Choroid plexus epithelial cell (primary cell): ENCODE measurements at places on chromosomes 4 and X.

GRCh38 chr4:76736414-76736813 is 161.5 kb downstream of the SOWAHB start:
- DNase-seq, result peak; percentile 52

DNA sequence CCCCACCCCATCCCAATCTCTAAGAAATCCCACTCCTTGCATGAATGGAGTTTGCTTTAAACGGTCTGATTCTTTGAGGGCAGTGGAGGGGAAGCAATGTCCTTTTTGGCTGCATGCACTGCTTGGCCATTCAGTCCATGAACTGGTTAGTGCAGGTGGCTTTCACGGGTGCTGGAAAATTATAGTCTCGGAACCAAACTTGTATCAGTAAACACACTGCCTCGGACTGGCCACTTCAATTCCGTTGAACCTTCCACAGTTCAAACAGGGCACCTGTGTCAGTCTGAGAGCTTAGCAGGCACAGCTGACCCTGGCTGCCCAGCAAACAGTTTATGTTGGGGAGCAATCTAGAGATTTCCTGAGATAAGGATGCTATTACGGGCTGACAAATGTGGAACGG is 255.6 kb downstream of the DHX15 start:
- DNase-seq, result no peak

DNA sequence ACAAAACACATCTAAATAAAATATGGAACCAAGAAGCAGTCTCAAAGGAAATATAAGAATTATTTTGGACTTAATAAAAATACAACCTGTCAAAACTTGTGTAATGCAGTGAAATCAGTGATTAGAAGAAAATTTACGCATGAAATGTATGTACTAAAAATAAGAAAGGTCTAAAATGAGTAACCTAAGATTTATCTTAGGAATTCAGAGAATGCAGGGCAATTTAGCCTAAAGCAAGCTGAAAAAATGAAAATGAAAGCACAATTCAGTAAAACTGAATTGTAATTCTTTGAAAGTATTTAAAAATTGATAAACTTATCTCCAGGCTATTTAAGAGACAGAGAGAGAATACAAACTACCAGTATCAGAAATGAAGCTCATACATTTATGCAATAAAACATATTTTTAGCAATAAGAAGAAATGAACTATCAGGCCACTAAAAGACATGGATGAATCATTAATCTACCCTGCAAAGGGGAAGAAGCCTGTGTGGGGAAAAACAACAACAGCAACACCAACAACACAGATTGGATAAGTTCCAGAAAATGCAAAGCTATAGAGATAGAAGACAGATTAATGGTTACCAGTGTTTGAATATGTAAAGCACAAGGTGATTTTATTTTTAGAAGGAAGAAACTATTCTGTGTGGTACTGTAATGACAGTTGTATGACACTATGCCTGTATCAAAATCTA is 442.0 kb upstream of the ADGRL3 start:
- DNase-seq, result peak; percentile 57

DNA sequence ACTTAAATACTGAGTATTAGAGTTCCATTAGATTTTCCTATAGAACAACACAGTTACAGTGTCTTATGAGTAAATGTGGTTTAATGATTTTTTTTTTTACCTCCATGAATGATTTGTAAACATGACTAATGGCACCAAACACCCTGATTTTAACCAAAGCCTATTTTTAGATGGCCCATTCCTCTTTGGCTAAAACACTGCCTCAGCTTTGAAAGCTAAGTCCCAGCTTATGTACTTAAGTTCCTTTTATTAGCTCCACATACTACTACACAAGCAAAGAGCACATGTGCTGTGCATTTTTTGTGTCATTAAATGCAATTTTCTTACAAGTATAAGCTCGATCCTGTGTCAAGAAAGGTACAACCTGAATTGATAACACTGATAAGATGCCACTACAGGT is 575.6 kb upstream of the PITX2 start:
- DNase-seq, result no peak

DNA sequence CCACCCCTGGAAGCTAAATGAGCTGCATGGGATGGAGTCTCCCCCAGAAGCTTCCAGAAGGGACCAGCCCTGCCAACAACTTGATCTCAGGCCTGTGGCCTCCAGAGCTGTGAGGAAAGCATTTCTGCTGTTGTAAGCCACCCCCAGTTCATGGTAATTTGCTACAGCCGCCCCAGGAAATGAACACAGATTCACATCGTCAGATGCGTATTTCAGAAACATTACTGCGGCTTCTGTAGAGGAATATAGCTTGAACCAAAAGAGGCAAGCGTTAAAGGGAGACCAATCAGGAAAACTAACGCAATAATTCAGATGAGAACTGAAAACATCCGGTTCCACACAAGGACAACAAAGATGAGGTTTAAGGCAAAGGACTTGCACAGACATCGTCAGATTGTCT is 128.4 kb upstream of the TBL1X start:
- no peak for DNase-seq

- DNase-seq, result no peak
These were observed 126.6 kb downstream of the SH3RF1 start for GRCh38 chr4:169144061-169144600.

- DNase-seq, result no peak
These were observed 70.0 kb downstream of the DCHS2 start for GRCh38 chr4:154421618-154422017.

DNA sequence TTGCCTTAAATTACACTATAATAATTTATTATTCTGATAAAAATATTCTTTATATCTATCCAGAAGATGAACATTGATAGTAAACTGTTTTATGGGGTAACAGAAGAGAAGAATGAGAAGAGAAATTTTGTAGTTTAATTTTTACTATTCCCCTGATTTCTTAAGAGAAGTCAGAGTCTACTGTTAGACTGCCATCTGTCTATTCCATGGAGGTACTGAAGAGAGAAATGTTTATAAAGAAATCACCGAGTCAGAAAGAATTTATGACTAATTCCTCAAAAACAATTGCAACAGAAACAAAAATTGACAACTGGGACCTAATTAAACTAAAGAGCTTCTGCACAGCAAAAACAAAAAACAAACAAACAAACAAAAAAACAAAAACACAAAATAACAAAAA is 149.9 kb downstream of the FGF16 start:
- DNase-seq, result peak; percentile 59

DNA sequence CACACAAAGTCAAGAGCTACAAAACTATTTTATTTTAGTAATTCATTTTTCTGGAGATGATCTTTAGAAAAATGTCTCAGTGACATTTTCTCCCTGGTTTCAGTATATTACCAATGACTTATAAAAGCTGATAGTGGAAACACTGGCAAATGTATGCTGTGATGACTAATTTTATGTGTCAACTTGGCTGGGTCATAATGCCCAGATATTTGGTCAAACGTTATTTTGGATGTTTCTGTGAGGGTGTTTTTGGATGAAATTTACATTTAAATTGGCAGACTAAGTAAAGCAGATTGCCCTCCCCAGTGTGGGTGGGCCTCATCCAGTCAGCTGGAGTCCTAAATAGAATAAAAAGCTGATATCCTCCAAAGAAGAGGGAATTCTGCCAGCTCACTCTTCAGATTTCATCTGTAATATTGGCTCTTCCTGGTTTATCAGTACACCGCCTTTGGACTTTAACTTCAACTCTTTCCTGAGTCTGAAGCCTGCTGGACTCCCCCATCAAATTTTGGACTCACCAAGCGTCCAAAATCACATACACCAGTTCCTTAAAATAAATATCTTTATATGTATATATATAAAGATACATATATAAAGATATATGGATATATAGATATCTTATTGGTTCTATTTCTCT is 31.2 kb upstream of the RAB40A start:
- no peak for DNase-seq

- no peak for DNase-seq
These were observed 123.9 kb downstream of the ANTXR2 start for GRCh38 chr4:79949178-79949577.

DNA sequence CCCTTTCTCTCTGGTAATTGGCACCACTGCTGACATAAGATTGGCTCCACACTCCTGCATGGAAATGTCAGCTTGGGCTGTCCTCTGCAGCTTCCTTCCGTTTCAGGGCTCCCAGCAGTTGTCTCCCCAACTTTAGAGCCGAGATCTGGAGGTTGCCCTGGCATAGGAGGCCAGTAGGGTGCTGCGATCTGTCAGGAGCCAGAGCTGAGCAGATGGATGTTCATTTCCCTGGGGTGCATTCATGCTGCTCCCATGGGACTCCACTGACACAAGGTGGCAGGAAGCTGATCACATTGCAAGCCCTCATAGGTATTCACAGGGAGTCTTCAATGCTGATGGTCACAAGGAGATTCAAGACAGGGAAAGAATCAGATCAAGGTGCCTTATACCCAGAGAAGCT is 116.6 kb upstream of the RAI2 start:
- DNase-seq, result no peak

GRCh38 chr4:148441624-148441985 is 609 bp downstream of the NR3C2 start:
- no peak for DNase-seq

GRCh38 chr4:89108091-89108490 is 3.2 kb upstream of the TIGD2 start:
- DNase-seq, result no peak

DNA sequence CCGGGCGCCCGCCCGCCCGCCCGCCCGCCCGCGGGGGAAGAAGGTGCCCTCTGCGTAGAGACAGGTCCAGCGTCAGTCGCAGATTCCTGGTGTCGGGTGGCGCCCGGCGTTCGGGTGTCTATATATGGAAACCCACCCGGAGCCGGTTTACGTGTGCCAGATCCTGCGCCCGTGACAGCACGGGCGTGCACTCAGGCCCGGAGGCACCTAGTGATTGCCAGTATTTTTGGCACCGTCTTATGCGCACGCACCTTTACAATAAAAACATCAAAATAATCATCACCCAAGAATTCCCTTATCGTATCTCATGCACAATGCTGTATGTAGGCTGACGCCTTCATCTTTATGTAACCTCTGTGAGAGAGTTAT is 519 bp downstream of the SLC25A4 start:
- DNase-seq, result peak; percentile 16

DNA sequence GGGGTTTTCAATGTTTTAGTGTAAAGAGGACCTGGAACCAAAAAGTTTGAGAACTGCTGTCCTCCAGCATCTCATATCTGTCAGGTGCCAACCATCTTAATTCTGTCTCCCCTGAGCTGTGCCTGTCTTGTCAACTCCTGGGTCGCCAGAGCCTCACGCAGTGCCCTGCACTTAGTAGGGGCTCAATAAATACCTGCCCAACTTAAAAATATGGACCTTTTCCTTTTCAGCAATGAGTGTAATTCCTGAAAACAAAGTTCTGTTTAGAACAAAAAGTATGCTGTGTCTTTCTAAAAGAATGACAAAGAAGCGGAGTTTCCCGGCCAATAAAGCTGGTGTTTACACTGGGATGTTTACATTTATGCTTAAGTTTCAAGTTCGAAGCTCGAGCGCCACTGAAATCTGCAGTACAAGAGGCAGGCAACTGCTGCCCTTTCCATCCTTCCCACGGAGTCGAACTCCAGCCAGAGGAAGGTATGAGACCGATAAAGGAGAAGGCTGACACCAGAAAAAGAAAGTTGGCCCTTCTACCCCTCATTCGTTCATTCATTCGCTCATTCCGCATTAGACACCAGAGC is 1.1 kb upstream of the HTATSF1 start:
- no peak for DNase-seq

DNA sequence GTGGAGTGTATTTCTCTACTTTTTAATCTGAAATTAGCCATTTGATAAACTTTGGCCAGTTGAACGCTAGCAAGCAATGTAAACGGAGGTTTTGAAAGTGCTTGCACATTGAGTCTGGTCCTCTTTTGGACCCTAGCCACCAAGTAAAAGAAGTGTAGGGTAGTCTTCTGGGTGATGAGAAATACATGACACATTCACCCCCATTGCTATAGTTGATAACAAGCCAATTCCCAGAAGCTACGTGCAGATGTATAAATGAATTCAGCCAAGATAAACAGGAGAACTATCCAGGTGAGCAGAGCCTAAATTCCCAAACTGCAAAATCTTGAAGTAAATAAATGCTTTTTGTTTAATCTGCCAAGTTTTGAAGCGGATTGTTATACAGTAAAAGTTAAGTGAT is 965.4 kb upstream of the GRIA3 start:
- DNase-seq, result no peak

GRCh38 chr4:159229164-159229563 is 126.3 kb downstream of the RAPGEF2 start:
- peak; percentile 95 for DNase-seq

GRCh38 chr4:174669270-174669669 is 147.0 kb upstream of the HPGD start:
- peak; percentile 93 for DNase-seq

GRCh38 chr4:140115140-140115539 is 38.8 kb downstream of the MAML3 start:
- DNase-seq, result no peak

DNA sequence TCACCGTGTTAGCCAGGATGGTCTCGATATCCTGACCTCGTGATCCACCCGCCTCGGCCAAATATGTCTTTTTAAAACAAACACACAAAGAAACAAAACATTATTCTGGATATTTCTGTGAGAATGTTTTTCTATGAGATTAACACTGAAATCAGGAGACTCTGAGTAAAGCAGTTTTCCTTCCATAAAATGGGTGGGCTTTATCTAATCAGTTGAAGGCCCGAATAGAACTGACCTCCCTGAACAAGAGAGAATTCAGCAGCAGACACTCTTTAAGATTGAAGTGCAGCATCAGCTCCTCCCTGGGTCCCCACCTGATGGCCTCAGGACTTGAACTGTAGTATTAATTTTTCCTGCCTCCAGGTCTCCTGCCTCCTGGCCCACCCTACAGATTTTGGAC is 22.4 kb upstream of the SOD3 start:
- no peak for DNase-seq

- no peak for DNase-seq
These were observed 50.4 kb downstream of the FABP2 start for GRCh38 chr4:119271361-119272085.

GRCh38 chr4:6023731-6024130 is 5.5 kb upstream of the C4orf50 start:
- no peak for DNase-seq

GRCh38 chr4:35653451-35653850 is 590.9 kb downstream of the ARAP2 start:
- DNase-seq, result no peak

- DNase-seq, result peak; percentile 36
These were observed 482 bp downstream of the RNF4 start for GRCh38 chr4:2469192-2469984.

DNA sequence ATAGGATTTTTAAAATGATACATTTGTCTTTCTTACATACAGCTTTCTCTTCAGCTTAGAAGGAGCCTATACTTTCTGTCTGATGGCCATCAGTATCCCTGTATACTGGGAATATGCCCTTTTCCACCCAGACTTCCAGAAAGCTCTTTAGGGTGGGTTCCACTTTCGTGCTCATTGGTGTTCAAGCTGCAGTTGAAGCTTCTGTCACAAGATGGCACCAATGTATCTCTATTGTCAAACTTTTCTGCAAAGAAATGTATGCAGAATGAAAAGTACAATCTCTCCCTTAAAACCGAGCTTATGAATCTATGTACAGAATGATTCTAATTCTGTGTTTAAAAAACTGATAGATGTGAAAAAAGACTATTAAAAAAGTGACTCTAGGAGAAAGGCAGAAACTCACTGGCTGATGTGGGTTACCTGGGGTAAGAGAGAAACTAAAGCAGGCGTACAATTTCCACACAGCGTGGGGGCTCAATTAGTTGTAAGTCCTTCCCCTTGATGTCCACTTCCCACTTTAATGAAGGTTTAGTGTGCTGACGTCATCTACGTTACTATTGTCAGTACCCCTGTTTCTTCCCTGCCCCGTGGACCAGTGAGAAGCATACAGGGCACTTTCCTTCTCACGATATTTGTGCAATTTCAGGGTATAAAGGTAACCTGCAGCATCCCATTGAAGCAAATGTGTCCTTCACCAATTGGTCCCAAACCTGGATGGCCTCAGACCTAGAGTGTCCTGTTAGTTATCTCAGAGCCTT is 57.3 kb upstream of the TCEAL2 start:
- DNase-seq, result peak; percentile 24

GRCh38 chr4:100708776-100709175 is 191.0 kb upstream of the EMCN start:
- DNase-seq, result no peak
